ENCODE measurements at places on chromosomes 4 and X. TPM values are rescaled to one million over a fixed set of nuclear protein-coding genes. Genes with fewer than 3 reads are reported as not detected.

GRCh38 chrX:30008031-30008430 is 207.3 kb upstream of the MAGEB2 start:
- DNase-seq, result no peak

DNA sequence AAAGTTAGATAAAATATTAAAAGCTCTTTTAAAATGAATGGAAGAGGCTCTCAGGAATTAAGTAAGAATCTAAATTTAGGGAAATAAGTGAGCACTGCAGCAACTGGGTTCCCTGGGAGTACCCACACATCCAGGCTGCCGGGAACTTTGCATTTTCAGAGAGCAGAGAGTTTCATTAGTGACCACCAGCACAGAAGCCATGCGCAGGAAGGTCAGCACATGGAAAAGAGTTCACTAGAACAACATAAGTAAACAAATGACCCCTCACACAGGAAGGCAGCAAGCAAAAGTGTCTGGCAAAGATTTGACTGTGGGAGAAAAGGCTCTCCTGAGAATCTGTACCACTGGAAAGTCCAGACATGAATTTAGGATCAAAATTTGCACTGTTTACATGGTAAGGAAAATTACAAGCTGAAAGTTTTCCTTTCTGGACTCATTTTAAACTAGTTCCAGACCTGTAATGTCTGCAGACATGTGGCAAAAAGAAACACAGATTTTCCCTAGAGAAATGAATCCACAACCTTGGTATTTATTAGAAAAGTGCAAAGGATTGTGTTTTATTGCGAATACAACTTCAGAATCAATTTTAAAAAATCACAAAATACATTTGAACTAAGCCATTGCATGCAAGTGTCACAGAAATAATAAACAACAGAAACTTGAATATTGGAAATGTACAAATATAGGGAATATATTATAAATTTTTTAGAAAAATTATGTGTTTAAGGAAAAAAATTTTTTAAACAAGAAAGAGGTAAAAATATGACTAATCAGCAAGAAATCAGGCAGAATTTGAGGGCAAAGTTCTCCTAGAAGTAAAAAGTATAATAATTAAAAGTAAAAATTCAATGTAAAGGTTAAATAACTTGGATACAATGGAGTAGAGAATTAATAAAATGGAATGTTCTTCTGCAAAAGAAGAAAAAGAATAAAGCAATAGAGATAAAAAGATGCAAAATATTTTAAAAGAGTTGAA is 18.4 kb upstream of the MYOZ2 start:
- no peak for DNase-seq

DNA sequence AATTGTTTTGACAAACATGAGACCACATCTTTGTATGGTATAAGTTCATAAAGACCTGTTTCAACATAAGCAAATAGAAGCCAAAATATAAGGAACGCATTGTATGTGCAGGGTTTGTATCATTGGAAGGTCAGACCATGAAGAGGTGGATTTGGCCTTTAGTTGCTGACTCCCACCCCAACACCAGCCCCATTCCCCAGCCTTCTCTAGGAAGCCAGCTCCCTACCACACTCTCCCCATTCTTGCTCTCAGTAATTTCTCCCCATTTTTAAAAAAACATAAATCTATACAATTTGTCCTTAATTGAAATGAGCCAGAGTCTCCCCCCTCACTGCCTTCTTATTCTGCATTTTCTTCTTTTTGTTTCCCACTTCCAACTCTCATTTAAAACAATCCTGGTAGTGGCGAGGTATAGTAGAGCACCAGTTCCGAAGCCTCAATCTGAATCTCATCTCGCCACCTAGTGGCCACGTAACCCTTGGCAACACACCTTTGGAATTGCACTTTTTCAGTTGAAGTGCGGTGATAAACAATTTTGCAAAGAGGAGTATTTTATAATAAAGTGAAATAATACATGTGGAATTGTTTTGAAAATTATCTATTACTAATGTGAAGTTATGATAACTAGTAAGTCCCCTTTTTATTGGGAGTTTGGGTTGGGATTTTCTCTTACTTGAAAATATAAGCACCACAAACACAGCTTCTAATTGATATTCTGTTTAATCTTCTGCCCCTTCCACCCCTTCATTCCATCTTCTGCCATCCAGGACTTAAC is 126.6 kb downstream of the ASB9 start:
- DNase-seq, result peak; percentile 43

GRCh38 chr4:82621251-82621650 is 59.5 kb upstream of the TMEM150C start:
- no peak for DNase-seq

DNA sequence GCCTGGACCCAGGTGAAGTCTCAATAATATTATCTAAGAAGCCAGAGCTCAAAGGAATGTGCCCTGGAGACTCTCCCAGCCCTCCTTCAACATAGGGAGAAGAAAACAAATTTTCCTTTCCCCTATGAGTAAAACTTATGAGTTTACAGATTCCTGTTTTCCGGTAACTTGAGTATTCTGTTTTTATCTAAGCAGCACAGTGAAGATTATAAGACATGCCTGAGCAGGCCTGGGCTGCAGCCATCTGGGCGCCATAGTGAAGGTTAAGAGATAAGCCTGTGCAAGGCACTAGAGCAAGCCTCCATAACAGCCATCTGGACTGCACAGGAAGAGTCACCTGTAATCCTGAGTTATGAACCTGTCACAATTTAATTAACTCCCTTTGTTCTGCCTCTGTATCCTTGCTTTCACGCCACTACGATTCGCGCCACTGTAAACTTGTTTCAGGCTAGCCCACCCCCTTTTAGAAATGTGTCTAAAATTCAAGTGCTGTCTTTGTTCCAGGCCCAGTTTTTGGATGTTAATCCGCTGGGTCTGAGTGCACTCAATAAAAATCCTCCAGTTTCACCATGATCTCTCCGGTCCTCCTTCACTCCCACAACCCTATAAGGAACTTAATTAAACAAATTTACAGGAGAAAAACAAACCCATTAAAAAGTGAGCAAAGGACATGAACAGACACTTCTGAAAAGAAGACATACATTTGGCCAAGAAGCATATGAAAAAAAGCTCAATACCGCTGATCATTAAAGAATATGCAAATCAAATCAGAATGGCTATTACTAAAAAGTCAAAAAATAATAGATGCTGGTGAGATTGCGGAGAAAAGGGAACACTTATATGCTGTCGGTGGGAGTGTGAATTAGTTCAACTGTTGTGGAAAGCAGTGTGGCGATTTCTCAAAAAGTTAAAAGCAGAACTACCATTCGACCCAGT is 189.5 kb downstream of the APBB2 start:
- no peak for DNase-seq

FAM9A gene
- total RNA-seq, result not detected

FAM236B gene
- not detected for total RNA-seq

All from Right ventricle myocardium superior (tissue), 1 donor.